ENCODE measurements at places on chromosomes 5 and 9.

DNA sequence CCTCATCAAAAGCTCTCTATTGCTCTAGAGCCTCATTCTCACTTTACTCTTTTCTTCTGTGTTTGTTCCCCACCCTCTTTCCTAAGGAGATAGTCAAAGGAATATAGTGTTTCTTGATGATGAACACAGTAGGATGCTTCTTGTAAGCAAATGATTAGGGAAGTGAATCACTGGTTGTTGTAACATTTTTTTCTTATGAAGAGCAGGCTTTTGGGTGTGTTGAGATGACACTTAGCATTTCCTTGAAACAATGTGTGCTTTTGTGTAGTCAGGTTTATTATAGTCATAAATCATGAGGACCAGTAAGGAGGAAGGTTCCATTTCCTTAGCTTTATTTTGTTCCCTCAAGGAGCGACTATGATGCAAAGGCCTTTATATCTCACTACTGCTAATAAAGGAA is 1991.3 kb upstream of the C9orf72 start:
- DNase-seq: no peak

DNA sequence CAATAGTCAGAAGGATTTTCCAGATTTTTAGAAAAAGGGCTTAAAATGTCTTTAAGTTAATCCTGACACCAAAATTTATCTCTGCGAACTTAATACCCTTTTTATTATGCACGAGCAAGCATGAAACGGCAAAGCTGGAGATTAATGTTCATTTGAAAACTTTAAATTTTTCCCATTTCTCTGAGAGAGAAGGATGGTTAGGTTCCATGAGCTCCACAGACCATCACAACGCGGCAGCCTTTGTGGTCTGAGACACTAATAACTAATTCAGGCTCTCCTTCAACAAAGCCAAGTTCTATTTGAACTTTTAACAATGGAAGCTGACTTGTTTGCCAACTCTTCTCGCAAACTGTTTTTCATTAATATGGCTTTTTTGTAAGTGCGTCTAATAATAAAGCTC is 94.7 kb downstream of the MYO10 start:
- no peak for DNase-seq

DNA sequence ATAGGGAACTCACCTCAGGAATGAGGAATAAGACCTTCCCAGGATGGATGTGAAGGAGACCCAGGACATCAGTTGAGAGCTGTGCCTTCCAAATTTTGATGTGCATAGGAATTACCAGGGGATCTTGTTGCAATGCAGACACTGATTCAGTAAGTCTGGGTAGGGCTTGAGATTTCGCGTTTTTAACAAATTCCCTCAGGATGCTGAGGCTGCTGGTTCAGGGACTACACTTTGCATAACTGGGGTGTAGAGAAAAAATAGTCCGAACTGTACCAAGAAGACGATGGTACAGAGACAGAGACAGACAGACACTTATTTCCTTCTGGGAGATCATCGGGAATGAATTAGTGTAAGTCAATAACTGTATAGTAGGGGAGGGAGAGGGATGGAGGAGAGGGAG is 82.3 kb upstream of the FREM1 start:
- no peak for DNase-seq

DNA sequence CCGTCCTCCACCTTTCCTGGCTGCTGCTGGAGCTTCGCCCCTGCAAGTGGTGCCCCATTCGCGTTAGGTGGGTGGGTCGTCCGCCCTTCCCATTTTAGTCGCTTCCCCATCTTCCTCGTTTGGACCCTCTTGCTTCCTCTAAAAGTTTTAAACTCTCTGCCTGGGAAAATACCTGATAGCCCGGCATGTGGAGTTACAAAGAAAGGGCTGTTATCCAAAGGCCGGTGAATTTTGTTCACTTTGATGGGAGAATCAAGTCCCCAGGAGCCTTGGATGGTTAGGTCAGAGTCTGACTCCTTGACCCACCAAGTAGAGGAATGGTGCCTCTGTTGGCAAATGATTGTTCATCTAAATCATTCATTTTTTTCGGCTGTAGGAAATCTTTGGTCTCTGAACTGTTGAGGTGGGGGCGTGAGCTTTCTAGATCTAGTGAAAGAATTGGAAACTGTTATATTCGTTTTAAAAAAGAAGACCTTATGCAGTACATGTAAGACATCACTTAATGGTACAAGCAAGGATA is 29.5 kb upstream of the APC start:
- no peak for DNase-seq

DNA sequence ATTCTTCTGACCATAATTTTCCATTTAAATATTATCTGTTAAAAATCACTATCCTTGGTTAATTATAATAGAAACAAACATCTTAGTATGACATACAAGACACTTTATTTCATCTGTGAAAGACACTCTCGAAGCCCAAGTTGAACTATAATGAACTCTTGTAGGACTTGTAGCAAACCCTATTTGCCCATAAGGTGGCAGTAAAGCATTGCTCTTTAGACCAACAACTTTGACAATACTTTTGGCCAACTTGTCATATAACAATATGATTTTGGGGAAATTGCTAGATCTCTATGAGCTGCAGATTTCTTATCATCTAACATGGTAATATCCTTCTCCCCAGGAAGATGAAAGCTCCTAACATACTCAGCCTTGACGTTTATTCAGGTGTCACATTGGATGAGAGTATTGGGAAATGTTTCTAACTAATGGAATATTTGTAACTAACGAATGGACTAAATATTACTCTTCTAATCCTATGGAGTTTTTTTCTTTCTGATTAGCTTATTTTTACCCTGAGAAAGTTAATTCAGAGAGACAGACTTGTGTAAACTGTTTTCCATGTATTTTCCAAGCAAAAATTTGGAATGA is 11.0 kb downstream of the SPINK14 start:
- DNase-seq: no peak

DNA sequence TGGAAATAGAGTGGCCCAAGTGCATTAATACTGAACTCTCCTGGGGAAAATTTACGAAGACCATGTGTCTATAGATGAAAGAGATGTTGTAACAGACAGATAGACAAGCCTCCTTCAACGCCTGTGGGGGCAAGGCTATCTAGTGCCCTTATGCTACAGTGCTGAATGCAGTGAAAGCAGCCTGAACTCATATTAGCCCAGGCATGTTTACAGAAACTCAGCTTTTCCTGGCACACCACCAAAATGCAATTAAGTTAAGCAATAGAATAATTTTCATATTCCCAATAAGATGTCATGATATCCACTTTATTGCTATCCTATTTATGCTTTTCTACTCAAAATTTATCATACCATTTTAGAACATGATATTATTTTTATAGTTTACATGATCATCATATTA is 277.0 kb downstream of the DIRAS2 start:
- DNase-seq: no peak

DNA sequence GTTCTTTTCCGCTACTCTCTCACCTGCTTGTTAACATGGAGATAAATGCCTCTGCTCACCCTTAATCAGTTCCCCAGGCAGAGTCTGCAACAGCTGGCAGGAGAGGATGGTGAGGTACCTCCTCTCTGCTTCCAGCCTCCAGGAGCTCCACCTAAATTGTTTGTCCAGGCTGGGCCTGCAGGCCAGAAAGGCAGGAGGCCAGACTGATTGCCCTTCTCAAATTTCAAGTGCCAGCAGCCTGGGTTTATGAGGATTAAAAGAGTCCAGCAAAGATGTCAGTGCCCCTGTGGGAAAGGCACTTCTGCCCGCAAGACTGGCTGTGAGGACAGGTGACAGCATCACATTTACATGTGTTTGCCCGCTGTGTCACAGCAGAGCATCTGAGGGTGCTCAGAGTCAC is 19.8 kb downstream of the CORO2A start:
- DNase-seq: no peak

DNA sequence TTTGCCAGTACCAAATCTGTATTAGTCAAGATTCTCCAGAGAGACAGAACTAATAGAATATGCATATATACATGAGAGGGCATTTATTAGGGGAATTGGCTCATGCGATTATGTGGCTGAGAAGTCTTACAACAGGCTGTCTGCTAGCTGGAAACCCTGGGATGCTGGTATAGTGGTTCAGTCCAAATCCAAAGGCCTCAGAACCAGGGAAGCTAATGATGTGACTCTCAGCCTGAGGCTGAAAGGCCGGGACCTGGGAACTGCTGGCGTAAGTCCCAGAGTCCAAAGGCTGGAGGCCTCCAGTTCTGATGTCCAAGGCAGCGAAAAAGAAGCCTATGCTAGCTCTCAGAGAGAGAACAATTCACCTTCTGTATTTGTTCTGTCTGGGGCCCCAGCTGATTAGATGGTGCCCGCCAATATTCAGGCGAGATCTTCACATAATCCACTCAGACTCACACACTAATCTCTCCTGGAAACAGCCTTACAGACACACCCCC is 84.1 kb downstream of the KIAA1958 start:
- no peak for DNase-seq

DNA sequence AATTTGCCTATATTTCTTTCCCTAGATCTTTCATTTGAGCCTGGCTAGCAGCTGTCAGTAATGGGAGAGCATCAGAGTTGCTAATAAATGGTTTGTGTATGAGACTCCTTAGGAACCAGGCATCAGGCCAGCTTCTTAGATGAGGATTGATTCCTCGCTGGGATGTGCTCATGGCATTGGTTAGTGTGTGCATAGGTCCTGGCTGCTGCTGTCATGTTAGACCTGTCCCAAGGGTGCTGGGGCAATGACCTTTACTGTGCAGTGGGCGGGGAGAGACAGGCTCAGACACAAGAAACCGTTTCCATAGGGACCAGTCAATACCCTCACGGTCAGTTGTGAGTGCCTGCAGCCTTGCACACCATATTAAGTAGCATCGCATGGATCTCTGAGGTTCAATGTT is 112.3 kb upstream of the NR3C1 start:
- no peak for DNase-seq

- DNase-seq: no peak
Measured at GRCh38 chr9:34987160-34987901, 2.2 kb upstream of the DNAJB5 start.

DNA sequence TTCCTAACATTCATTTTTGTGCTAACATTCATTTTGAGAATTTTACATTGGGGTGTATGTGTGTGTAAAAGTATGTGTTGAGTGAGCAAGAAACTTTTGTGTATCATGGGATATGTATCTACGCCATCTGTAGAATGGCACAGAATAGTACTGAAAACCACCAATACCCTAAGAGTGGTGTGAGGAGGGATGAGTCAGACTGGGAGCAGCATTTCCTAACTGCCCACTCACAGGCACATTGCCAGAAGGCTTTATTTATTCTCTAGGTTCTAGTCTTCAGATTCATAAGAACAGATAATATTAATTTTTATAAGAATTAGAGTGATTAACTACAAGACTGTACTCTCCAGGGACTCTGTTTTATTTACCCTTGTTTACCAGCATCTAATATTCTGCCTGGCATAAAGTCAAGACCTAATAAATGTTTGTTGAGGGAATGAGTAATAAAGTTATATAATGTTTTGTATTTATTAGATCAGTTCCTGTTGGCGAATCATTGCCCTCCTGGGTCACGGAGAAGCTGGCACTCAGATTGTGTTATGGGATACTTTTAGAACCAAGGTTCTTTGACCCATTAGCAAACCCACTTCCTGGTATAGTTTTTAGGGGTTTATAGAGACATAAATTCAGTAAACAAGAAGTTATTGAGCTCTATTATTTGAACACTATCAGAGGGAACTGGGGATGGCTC is 159.1 kb upstream of the PPP2R2B start:
- DNase-seq: no peak

GRCh38 chr5:54090495-54091120 is 219.8 kb downstream of the ARL15 start:
- no peak for DNase-seq

DNA sequence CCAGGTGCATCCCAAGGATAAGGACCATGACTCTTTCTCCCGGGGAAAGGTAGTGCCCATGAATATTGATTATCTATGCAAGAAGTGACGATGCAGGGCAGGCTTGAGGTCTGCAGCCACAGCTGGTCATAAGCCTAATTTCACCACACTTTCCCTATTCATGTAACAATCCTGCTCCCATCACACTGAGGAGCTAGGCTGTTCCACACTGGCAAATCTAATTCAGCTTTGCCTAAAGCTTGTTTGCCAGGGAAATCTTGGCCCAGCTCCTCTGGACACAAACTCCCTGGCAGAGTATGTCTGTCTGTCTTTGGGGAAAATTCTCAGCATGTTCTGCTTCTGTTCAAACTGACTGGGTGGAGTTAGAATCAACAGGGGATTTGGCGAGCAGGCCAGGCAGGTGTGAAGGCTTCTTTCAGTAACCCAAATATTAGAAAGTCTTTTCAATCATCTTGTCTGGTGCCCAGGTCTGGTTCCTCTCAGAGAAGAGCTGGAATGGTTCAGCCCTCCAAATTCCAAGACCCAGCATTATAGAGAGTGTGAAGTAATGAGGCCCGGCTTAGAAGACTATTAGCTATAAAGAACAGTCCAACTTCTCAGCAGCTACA is 88.5 kb upstream of the SPDL1 start:
- no peak for DNase-seq

- no peak for DNase-seq
Measured at GRCh38 chr5:169223595-169223953, 77.4 kb downstream of the SLIT3 start.

GRCh38 chr9:129509533-129509928 is 111.4 kb downstream of the C9orf50 start:
- DNase-seq: no peak

- DNase-seq: no peak
Measured at GRCh38 chr9:127878001-127878651, 651 bp upstream of the AK1 start.

GRCh38 chr9:88399966-88400365 is 11.7 kb downstream of the SPIN1 start:
- DNase-seq: no peak

DNA sequence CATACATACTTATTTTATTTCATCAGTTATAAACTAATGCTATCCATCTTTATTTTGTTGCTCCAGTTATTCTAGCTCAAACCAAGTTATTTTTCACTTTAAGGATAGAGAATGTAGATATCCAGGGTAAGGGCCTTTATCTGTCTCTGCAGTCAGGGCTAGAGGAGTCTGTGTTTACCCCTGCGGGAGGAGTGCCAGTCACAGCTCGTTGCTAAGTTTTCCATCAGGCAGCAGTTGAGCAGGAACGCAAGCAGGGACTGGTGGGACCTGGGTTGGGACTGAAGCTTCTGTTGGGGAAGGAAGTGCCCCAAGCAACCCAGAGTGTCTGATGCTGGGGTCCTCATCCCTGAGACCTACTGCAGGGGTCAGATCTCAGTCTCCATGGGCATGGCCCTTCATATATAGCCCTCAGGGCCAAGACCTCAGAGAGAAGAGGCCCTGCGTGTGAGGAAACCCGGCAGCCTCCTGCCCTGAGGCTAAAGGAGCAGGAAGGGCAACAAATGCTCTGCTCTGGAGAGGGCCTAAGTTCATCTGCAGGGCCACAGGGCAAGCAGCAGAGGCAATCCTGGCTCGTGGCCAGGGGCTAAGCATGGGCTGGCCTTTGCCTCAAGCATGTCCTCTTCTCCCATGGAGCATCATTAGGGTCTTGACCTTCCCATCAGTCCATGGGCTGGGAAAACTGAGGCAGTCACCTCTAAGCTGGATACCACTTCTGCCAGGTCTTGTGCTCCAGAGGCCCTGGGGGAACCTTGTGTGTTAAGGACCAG is 6.6 kb downstream of the SLC22A4 start:
- no peak for DNase-seq

- no peak for DNase-seq
Measured at GRCh38 chr5:127601111-127601510, 47.8 kb upstream of the CTXN3 start.

- DNase-seq: no peak
Measured at GRCh38 chr5:161600156-161600555, 53.6 kb upstream of the GABRB2 start.

- no peak for DNase-seq
Measured at GRCh38 chr5:352639-353611, 31.4 kb downstream of the AHRR start.

All from activated CD4-positive, CD25-positive, alpha-beta regulatory T cell treated with anti-CD3 and anti-CD28 coated beads, Interleukin-2, amount 50 U/mL, for 16 hours (primary cell).